ENCODE measurements at places on chromosomes 5 and 9.

DNA sequence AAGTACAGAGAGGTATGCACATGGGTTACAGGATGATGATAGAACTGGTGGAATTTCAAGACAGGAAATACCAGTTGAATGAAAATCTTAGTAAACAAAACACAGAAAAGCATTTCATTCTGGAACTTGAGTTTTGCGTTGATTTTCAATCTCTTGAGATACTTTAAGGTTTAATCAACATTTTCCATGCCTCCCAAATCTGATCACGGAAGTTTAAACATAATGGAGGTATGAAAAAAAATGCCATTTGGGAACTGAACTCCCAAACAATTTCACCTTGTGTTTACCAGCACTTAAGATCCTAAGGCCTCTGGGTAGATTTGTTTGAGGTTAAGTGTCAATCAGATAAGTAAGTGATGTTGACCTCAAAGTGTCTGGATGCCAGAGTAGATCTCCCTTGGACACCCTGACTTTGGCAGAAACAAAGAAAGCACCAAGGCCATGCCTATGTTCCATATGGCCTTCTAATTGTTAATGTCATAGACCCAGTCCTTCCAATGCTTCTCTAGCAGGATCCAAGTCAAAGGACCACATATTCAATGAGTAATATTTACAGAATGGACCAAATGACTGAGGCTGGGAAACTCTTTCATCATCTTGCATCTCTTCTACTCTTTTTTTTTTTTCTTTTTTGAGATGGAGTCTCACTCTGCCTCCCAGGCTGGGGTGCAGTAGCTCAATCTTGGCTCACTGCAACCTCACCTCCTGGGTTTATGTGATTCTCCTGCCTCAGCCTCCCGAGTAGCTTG, 216.9 kb downstream of the ARRDC3 start:
- no peak for DNase-seq

DNA sequence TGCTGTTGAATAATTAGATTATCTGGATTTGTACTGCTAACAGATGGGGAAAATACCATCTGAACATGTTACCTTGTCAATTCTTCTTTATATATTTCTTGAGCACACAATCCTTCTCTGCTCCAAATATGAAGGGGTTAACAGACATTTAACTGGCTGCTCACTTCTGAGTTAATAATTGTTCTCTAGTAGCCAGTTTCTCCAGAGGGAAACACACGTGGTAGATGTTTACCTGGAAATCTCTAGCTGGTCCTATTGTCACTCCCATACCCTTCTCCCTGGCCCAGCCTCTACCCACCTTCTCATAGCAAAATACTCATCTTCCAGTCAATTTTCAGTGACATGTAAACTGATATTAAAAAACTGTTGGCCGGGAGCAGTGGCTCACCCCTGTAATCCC, 101.5 kb upstream of the ZNF462 start:
- DNase-seq = no peak

DNA sequence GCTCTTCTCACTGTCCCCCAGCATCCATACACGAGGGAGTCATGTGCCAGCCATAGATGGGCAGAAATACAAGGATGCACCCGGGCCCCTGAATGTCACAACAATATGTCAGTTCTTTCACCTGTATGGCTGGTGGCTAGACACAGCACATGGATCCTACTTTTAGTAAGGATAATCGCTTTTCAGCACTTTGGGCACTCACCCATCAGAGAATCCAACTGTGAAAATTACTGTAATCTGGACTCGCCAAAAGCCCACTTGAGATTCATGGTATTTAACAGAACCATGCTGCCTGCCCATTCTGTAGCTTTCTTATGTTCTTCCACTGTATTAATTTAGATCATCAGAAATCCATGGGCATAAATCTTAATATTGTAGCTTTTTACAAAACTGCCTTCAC, 124.8 kb downstream of the FRMD3 start:
- DNase-seq = no peak

DNA sequence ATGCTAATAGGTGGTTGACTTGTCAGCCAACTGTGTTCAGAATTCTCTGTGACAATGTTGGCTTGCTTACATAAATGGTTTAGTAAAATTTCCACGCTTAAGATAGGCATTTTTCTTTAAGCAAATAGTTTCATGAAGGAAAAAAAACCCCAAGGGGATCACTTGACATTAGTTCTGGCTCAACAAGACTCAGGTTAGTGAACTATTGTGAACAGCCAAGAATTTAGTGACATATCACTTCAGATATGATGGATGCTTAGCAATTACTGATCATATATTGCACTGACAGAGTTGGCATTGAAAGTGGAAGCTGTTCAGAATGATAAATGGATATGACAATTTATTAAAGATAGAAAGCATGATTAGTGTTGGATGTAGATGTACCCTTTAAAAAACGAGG, 218.5 kb downstream of the TMEM232 start:
- DNase-seq = no peak

DNA sequence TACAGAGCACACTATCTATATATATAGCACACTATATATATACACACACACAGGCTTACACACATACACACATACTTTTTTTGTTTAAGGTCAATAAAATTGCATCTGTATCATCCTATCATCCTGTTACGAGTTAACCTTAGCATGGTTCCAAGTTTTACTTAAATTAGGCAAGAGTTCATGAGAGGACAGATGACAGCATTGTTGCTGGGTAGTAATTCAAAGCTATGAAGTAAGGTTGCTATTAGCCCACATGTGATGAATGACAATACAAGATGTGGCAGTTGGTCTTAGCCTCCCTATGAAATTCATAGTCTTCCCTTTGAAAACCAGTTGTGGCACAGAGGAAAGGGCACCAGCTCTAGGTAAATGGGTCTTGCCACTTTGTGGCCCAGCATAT, 438.1 kb downstream of the ACTL7B start:
- no peak for DNase-seq
